ENCODE measurements at places on chromosomes 12 and 14.

DNA sequence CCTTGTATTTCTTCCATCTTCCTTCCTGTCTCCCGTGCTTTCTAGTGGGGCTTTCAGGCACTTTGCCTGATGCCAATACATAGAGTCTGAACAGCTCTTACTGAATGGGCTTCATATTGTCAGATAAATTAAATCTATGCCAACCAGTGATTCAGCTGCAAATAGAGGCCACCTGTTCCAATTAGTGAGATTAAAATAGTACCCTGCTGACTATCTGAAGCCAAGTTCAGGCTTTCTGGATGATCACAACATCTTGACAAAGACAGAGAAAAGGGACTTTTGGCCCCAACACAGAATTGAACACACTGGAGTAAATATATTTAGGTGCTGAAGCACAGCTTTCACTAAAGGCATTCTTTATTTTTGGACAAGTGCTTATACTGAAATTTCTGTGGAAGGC is 11.8 kb downstream of the TMCC3 start:
- DNase-seq = no peak

GRCh38 chr14:57796556-57796955 is 69.3 kb downstream of the SLC35F4 start:
- no peak for DNase-seq

DNA sequence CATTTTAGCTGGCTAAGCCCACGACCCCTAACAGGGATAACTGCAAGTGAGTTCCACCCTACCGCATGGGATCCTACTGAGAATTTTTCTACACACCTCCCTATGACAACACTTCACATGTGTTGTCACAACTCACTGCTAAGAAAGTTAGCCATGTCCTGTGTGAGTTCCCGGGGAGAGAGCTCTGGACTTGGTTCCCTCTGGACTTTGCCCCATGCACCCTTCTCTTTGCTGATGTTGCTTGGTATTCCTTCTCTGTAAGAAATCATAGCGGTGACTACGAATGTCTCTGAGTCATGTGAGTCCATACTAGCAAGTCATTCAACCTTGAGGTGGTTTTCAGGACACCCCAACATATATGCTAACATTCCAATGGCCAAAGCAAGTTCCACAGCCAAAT is 9.5 kb upstream of the CDKN3 start:
- DNase-seq = no peak

DNA sequence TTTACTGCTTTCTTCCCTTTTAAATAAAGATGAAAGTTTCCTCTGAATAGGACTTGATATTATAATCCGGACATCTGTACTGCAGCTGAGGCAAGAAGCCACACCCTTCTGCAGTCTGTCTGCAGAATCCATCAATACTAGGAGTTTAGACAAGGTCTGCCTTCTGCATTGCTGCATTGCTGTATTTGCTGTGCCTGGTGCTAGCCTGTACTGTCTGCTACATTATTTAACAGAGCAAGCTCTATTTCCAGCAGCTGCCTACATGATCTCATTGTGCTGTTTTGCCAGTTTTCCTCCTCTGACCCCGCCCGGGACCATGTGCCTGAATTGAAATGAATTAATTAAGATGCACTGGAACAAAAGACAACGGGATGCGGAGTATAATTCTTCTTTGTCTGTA is 1.7 kb downstream of the TUBA1A start:
- DNase-seq = peak; percentile 53

DNA sequence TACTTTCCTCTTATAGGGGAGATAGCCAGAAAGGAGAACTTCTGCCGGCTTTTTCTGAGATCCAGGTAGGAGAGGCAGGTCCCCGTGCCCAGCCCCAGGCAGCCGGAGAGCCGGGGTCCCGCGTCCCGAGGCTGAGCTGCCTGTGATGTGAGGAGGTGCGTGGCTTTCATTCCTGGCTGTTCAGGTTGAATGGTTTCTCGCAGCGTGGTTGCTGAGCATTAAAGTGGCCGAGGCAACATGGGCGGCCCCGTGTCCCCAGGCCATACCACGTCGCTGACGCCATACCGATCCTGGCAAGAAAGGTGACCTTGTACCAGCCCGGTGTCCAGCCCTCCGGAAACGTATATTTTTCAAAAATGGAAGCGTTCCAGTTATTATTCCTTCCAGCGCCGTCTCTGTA is 116.7 kb upstream of the MYL2 start:
- no peak for DNase-seq

GRCh38 chr14:71240171-71240570 is 332.9 kb downstream of the PCNX1 start:
- DNase-seq = no peak

- peak; percentile 38 for DNase-seq
Measured at GRCh38 chr12:105748806-105749600, 389.8 kb downstream of the NUAK1 start.

DNA sequence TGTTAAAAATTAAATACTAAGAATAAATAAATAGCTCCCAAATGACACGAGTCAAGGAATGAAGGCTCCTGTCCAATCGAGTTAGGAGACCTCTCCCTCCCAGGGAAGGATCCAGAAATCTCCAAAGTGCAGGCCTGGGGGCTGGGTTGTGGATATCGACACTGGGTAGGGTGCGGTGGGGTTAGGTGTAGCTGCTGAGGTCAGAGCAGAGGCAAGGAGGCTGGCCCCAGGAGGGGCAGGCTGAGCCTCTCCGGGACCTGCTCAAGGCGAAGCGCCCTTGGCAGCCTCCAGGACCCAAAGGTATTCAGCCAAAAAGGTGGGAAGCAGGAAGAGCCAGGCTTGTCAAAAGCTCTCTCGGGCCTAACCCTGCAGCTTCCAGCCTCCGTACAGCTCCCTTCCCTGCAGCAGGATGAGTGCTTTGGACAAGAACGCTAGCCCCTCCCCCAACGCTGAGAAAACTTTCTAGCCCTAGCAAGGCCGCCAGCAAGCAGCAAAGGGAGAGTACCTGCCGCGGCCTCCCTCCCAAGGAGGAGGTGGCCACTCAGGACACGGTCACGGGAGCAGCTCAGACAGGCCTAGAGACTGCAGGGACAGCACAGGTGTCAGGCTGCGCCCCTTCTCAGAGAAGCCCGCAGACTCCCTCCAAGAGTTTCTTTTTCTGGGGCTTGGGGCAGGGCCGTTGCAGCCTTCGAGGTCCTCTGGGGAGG is 3.7 kb upstream of the PNMA1 start:
- DNase-seq = no peak

DNA sequence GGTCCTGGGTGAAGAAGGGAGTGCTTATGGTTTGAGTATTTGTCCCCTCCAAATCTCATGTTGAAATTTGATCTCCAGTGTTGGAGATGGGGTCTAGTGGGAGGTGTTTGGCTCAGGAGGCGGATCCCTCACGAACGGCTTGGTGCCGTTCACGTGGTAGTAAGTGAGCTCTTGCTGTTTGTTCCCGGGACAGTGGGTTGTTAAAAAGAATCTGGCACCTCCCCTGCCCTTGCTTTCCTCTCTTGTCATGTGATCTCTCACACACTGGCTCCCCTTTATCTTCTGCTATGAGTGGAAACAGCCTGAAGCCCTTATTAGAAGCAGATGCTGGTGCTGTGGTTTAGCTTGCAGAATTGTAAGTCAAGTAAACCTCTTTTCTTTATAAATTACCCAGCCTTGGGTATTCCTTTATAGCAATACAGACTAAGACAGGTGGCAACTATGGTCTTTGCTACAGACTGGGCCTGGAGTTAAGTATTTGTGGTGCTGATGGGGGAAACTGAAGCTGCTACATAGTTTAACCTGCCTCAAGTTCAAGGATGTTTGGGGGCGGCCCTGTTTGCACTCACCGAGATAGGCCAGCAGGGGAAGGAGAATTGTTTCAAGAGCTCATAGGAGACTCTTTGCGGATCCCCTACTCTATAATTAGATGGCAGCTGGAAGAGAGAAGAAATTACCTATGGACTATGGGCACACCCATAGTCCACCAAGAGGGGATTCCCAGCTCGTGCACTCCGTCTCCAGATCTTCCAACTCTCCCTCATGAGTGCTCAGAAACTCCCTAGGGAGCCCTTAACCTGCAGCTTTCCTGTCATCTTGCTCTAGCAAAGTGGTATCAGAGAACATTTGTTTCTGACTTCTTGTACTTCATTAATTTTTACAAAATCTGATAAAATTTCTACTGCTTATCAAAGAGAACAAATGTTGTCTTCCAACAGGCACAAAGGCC is 164.6 kb downstream of the SLC15A5 start:
- no peak for DNase-seq

GRCh38 chr14:55454264-55455002 is 14.0 kb upstream of the TBPL2 start:
- DNase-seq = peak; percentile 44

DNA sequence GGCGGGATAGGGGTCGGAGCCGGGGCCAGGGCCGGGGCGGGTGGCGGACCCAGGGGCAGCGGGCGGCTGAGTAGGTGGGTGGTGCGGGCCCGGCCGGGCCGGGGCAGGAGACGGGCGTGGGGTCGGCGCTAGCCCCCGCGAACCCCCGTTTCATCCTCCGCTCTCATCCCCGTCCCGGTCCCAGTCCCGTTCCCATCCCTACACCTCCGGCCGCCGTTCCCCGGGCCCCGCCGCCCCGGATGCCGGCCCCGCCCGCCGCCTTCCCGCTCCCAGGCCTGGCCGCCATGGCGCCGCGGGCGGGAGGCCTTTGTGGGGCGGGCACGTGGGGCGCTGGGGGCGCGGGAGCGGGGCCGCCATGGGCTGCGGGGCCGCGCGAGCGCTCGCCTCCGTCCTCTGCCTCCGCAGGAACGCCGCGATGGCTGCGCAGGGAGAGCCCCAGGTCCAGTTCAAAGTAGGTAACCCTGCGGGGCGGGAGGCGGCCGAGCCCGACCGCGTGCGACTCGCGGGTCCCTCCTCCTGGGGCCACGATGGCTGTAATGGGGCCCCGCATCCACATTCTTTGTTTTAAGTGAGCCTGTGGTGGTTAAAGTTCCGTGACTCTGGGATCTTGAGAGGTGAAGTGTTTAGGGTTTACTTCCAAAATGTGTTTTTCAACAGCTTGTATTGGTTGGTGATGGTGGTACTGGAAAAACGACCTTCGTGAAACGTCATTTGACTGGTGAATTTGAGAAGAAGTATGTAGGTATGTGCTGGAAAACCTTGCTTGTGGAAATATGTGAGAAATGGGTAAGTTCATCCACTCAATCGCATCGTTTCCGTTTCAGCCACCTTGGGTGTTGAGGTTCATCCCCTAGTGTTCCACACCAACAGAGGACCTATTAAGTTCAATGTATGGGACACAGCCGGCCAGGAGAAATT is 572 bp downstream of the RAN start:
- peak; percentile 65 for DNase-seq

- DNase-seq = no peak
Measured at GRCh38 chr14:43903209-43903608, 603.9 kb downstream of the FSCB start.

DNA sequence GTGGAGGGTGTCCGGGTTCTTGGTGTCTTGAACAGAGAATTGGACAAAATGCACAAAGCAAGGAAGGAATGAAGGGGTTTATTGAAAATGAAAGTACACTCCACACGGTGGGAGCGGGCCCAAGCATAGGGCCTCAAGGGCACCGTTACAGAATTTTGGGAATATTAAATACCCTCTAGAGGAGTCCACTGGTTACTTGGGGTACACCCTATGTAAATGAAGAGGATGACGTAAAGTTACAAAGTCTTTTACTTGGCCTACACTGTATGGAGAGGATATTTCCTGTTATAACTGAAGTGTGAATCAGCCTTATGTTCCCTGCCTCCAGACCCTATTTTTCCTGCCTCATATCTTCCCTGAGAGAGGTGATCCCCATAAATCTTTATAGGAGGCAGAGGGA is 102.6 kb downstream of the RIN3 start:
- DNase-seq = no peak

GRCh38 chr14:50821510-50822464 is 9.2 kb downstream of the NIN start:
- peak; percentile 43 for DNase-seq

- DNase-seq = peak; percentile 74
Measured at GRCh38 chr12:123389560-123390351, 5.8 kb downstream of the KMT5A start.

- DNase-seq = no peak
Measured at GRCh38 chr12:94725375-94726168, 75.2 kb upstream of the TMCC3 start.

DNA sequence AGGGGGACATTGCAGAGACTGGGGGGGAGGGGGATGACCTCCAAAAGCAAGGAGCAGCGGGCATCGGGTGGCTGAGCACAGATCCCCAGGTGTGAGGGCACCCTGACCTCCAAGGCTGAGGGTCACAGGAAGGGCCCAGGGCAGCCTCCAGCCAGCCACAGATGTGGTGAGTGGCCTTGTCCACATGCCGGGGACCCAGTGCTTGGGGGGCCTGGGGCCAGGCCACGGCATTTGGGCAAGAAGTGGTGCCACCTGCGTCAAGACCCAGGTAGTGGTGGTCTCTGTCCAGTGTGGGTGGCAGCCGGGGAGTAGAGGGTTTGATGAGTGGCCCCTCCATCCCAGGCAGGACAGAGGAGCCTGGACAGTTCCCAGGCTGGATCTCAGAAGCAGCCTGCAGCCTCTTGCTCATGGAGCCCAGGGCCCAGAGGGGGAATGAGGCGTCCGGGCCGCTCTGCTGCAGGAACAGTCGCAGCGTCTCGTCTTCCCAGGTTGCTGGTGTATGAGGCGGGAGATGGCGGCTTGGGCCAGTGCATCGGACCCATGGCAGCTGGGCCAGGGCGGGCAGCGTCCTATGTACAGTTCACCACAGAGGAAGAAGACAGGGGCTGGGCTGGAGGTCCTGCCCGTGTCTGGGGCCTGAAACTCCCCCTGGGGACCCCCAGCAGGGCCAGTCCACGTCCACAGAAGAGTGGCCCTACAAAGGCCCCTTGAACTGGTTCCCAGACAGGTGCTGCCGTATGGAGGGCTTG is 33.5 kb downstream of the CCNK start:
- no peak for DNase-seq

DNA sequence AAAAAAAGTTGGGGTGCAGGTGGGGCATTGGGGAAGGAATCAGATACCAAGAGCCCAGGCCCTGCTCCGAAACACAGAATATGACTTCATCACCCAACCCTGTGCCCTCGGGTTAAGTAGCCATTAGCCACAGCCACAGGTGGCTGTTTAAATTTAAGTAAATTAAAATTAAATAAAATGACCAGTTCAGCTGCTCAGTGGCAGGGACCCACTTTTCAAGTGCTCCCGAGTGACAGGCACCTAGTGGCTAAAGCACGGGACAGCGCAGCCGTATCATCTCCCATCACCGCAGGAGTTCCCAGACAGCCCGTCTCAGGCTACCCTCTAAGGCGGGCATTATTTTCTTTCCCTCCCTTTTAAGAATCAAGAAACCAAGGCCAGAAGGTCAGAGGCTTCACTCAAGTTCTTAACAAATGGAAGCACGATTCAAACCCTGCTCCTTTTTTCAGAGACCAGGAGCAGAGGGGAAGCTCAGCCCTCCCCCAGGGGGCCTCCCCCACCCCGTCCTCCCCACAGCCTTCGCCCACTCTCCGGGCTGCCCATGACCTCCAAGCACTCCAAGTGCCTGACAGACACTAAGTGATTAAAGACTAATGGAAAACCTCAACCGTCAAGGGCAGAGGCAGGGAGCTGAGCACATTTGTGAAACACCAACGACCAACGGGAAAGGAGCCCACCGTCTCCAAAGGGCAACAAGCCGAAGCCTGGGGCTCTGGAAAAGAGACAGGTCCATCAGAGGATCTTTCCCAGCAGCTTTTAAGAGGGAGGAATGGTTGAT is 5.2 kb downstream of the NCOR2 start:
- no peak for DNase-seq
